Sigmoid colon (tissue), 7 donors: ENCODE measurements at places on chromosomes 3 and 15. TPM values are rescaled to one million over a fixed set of nuclear protein-coding genes. Genes with fewer than 3 reads are reported as not detected.

KIF23 gene
- polyA plus RNA-seq: 10.8 TPM

WDR5B gene
- polyA plus RNA-seq: 1.2 TPM

CADM2 gene
- polyA plus RNA-seq: 1.2 TPM

POPDC2 gene
- 13.1 TPM for polyA plus RNA-seq

PRSS50 gene
- polyA plus RNA-seq: 0.03 TPM

INKA1 gene
- not detected for polyA plus RNA-seq

GRCh38 chr15:22980189-22981050 lies at the start of gene CYFIP1:
TSS of gene CYFIP1 (minus strand) at chr15:22980368. CDS start at chr15:22947285, 33,083 bp downstream.
- DNase-seq: peak; percentile 93
- H3K36me3 ChIP-seq: no peaks in the 10 kb centered on the region
- peak within 1 kb of the TSS; percentile 90 for H3K4me3 ChIP-seq
- H3K27ac ChIP-seq: peak within 1 kb of the TSS; percentile 81
- no peaks in the 10 kb centered on the region for H3K27me3 ChIP-seq
- H3K4me1 ChIP-seq: peaks cover 7% of the 10 kb centered on the region

- no peak overlapping the region for H3K4me3 ChIP-seq
- no peaks in the 10 kb centered on the region for H3K36me3 ChIP-seq
- no peaks in the 10 kb centered on the region for H3K27me3 ChIP-seq
- no peaks in the 10 kb centered on the region for H3K4me1 ChIP-seq
- H3K27ac ChIP-seq: no peak overlapping the region
These were observed 280.2 kb upstream of the STT3B start for GRCh38 chr3:31252216-31253185.

DNA sequence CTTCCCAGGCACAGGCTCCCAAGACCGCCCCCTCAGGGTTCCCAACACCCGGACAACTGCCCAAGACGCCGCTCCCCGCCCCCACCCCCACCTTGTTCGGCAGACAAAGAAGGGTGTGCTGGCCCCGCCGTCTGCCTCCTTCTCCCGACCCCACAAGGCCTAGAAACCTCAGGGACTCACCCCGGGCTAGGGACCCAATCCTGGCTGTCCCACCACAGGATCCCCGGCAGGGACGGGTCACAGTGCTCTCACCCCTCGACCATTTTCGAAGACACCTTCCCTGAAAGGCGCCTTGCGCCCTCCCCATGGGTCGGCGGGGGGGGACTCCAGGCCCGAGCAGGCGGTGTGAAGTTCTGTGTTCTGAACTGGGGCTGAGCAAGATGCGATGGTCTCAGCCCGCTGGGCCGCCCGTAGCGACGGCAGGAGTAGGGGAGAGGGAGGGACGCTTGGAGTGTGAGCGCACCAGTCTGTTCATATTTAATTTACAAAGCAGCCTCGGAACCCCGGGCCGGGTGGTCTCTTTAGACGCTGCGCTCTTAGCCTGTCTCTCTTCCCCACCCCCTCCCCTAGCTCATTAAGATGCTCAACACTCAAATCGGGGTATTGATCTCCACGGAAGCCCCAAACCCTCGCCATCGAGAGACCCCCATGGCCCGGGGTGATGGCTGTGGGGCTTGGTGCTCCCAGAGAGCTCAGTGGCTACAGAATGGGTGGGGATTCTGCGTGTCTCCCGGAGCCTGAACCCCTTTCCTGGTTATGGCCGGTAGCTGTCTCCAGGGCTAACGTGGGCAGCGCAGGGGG lies 1.4 kb upstream of the ISLR2 start:
- no peak for DNase-seq
- H3K27ac ChIP-seq: no peak overlapping the region
- H3K27me3 ChIP-seq: peaks cover 100% of the 10 kb centered on the region
- no peaks in the 10 kb centered on the region for H3K36me3 ChIP-seq

GRCh38 chr3:136270179-136270578 lies 20.0 kb downstream of the PCCB start:
- H3K27ac ChIP-seq: no peak overlapping the region
- H3K4me1 ChIP-seq: no peaks in the 10 kb centered on the region
- H3K4me3 ChIP-seq: no peak overlapping the region
- no peak for DNase-seq
- no peaks in the 10 kb centered on the region for H3K27me3 ChIP-seq

DNA sequence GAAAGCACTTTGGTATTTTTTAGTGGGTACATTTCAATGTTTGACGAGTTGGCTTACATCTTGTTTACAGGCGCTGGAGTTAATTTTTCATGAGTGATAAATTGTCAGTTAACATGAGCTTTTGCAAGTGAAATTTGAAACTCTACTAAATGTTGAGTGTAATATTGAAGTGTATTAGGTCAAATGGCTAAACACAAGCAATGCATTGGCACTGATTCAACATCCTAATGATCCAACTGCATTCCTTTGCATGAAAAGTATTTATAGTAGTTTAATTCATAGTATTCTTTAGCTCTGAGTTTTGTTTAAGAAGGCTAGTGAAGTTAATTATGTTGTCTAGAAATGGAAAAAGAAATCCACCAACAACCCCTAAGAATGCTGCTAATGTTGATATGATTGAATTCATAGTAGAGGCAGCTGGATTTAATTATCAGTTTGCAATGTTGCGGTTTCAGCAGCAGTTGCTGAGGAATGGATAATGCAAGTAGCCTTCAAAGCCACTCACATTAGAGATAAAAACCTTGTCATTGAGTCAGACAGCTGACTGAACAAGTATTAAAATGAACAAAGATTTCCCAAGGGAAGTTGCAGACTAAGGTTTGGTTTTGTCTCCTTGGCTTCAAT lies 245.6 kb upstream of the GOLIM4 start:
- H3K36me3 ChIP-seq: no peaks in the 10 kb centered on the region
- no peak overlapping the region for H3K27ac ChIP-seq
- H3K27me3 ChIP-seq: no peaks in the 10 kb centered on the region
- DNase-seq: no peak
- no peaks in the 10 kb centered on the region for H3K4me1 ChIP-seq

DNA sequence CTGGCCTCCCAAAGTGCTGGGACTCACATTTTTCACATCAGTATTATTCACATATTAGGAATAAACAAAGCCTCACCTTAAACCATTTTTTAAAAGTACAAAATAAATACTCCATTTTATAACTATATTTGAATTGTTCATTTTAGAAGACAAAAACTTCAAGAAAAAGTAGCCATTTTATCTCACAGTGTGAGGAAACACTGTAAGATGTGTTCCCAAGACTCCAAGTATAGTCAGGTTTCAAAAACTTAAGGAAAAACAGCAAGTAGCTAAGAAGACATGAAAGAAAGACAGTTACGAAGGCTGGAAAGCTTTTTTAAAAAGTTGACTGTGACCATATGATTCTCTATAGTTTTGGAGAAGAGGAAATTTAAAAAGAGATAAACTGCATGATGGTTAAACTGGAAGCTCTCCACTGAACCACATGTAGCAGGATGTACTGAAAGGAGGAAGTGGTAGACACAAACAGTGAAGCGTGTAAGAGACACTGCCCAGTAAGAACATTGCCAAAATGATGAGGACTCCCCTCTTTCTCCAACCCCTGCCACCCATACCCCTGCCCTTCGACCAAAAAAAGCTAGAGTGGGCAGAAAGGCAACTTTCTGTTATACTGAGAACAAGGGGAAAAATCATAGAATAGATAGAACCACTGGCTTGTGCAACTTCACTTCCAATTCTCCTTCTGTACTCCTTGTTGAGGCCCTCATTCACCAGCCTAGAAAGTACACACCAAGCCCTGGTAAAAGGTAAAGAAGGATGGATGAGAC lies 6.2 kb upstream of the TMF1 start:
- no peaks in the 10 kb centered on the region for H3K27me3 ChIP-seq
- H3K4me1 ChIP-seq: no peaks in the 10 kb centered on the region
- no peak overlapping the region for H3K27ac ChIP-seq
- H3K36me3 ChIP-seq: peaks cover 93% of the 10 kb centered on the region

GRCh38 chr3:73592154-73593144 lies 32.3 kb downstream of the PDZRN3 start:
- no peaks in the 10 kb centered on the region for H3K36me3 ChIP-seq
- H3K27me3 ChIP-seq: no peaks in the 10 kb centered on the region
- no peak overlapping the region for H3K4me3 ChIP-seq
- no peak for DNase-seq
- no peak overlapping the region for H3K27ac ChIP-seq
- no peaks in the 10 kb centered on the region for H3K4me1 ChIP-seq

DNA sequence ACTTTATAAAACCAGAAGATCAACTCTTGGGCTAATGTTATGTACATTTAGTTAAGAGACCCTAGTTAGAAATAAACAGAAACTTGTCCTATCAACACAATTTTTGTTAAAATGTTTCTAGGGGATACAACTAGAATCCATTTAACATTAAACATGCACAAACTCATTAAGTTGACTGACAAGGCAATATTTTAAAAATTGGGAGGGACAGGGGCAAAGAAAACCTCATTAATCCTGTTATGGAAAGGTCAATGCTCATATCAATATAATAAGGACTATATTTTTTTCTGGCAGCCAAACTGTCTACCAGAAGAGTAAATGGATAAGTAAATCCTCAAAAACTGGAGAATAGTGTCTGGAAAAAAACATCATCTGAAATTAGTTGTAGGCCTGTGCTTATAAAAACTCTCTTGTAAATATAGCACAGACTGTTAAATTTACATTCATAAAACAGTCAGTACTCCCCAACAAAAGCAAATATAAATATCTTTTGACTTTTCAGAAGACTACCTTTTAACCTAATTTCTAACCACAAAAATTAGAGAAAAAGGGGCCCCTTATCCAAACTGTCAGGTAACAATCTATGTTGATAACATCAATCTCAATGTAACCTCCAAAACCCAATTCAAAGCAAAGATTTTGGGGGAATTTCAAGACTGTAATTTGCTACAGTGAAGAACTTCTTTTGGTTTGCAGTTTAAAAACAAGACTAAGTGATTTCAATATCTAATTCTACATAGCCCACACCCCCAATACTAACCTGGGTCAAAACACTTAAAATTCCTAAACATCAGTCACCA lies 4.2 kb downstream of the TRA2B start:
- H3K36me3 ChIP-seq: no peaks in the 10 kb centered on the region
- peak overlapping the region; percentile 97 for H3K4me3 ChIP-seq
- no peaks in the 10 kb centered on the region for H3K27me3 ChIP-seq
- H3K27ac ChIP-seq: no peak overlapping the region
- peaks cover 66% of the 10 kb centered on the region for H3K4me1 ChIP-seq
- DNase-seq: no peak

DNA sequence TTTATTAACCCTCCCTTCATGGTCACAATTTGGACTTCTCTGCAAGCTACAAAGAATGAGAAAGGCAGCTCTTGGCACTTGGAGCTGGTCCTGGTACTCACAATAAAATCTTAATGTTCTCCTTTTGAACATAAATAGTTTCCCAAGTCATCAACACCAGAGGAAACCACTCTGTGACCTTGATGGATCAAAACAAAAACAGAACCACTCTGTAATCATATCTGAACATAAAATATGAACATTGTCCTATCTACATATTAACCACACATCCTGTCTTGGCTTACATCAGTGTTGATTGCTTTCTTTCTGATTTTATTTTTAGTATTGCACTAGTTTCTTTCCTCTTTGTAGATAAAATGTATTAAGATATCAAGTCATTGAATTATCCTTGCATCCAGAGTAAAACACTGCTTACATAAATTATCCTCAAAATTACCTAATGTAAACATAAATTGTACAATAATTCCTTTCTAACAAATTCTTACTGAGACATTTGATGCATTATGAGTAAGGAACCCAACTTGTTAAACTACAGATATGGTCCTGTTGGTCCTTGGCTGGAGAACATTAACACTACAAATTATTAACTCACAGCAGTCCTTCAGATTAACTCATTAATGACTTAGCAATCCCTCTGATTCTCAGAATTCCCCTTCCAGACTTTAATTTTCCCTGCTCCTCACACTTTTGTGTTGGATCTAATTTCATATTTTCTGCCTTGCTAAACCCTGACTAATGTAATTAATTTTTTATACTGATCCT lies 860.5 kb downstream of the DIPK2A start:
- H3K36me3 ChIP-seq: no peaks in the 10 kb centered on the region
- no peaks in the 10 kb centered on the region for H3K27me3 ChIP-seq
- no peaks in the 10 kb centered on the region for H3K4me1 ChIP-seq
- no peak overlapping the region for H3K27ac ChIP-seq
- no peak overlapping the region for H3K4me3 ChIP-seq

DNA sequence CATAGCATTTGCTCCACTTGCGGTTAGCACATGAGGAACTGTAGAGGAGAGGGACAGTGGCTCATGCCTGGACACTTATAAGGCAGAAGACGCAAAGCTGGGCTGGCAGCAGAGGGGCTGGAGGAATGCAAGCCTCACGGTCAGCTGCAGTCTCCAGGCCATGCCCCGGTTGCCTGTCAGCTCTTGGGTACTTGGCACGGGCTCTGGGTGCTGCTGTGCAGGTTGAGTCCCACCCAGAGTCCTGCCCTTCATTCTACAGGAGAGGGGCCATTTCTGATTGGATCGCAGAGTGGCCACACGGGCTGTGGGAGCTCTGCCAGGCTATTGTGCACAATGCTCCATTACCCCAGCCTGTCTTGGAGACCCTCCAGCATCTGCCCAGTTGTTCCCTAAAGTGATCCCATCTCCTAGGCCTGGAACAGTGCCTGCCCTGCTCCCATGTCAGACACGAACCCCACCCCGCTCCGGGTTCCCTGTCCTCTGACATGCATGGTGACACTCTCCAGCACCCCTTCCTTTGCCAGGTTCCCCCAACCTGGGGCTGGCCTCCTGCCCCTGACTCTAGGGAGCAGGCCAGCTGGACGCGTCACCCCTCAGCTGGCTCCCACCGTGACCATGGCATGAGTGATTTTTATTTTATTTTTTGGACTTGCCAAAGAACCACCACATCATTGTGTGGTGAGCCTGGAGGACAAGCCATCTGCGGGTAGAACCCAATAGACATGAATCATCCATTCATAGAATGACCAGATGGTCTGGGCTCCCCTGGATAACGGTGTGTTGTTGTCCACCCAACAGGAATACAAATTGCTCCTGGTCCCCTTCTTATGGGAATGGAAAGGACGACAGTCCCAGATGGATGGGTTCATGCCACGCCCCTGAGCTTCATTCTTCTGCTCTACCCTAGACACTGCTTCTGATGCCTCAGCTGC lies 51.0 kb upstream of the KLF13 start:
- no peaks in the 10 kb centered on the region for H3K36me3 ChIP-seq
- no peaks in the 10 kb centered on the region for H3K4me1 ChIP-seq
- peaks cover 2% of the 10 kb centered on the region for H3K27me3 ChIP-seq
- DNase-seq: peak; percentile 59
- no peak overlapping the region for H3K4me3 ChIP-seq

DNA sequence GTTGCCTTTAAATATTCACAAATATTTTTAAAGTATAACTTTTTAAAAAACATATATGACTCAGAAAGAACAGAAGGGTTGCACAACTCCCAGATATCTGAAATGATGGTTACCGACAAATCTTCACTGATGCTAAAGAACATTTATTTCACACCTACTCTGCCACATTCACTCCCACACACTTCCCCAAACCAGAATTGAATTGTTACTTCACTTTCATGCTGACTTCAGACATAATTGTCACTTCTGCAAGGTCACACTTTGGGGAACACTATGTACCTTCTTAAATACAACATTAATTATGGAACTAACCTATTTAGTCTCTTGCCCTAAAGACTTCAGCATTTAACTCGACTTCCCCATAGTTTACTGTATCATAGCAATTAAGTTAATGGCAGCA lies 795.1 kb downstream of the FHIT start:
- peaks cover 74% of the 10 kb centered on the region for H3K27me3 ChIP-seq
- H3K36me3 ChIP-seq: no peaks in the 10 kb centered on the region
- H3K4me1 ChIP-seq: no peaks in the 10 kb centered on the region
- no peak overlapping the region for H3K4me3 ChIP-seq

GRCh38 chr3:149401926-149402310 lies 24.5 kb upstream of the TM4SF1 start:
- no peaks in the 10 kb centered on the region for H3K36me3 ChIP-seq
- no peak overlapping the region for H3K4me3 ChIP-seq
- no peaks in the 10 kb centered on the region for H3K4me1 ChIP-seq
- H3K27me3 ChIP-seq: no peaks in the 10 kb centered on the region
- no peak for DNase-seq
- no peak overlapping the region for H3K27ac ChIP-seq
